ENCODE measurements at places on chromosomes 7 and 10.
A peak's percentile ranks its signal among the peaks of the same experiment; 100 is the strongest.

DNA sequence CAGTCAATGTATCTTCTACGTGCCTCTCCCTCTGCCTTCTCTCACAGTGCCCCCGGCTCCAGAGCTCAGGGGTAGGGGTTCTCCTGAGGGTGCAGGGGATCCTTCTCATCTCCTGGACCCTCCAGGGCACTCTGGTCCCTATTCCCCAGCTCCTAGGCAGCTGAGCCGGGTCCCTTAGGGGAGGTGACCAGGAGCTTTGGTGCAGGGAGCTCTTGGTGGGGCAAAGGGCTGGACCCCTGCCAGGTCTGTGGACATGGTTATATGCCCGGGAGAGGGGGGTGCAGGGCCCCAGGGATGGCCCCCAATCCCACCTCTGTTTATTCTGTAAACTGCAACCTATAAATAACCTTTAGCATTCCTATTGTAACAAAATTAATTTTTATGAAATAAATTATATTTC, 16.6 kb upstream of the SLC29A3 start:
- no peak for DNase-seq

- peak; percentile 64 for DNase-seq
Observed at GRCh38 chr10:126041804-126042231, 145.5 kb downstream of the FANK1 start.

DNA sequence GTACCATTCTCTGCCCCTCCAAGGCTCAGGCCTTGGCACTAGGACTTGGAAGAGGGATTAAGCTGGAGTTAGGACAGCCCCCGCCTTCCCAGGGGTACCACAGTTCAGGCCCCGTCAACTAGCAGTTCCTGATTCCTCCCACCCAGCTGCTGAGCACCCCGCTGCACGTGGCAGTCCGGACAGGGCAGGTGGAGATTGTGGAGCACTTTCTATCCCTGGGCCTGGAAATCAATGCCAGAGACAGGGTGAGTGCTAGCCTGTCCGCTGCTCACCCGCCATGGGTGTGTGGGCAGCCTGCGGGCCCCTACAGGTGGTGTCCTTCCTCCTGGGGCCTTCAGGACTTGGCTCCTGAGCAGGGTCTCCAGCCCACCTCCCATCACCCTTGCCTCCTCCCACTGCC, 2.0 kb upstream of the HOGA1 start:
- no peak for DNase-seq

DNA sequence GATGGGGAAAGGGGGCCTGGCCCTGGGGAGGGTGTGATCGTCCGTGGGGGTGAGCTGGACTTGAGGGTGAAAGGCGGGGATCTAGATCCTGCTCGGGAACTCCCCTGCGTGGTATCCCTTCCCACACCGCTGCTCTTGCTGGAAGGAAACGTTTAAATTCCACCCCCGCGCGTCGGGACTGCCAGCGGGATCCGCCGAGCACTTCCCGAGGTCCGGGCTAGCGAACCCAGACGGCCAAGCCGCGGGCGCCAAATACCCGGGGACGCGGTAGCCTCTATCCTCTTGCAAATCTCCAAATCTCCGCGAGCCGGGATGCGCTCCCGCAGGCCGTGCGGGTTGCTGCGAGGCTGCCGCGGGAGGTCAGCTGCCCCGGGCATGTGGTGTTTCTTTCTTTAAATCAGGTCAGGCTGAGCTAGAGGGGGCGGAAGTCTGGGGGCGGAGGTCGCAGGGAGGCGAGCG, 904 bp downstream of the NPTX2 start:
- DNase-seq = no peak

GRCh38 chr7:102186306-102186705, 100.4 kb upstream of the SH2B2 start:
- no peak for DNase-seq

DNA sequence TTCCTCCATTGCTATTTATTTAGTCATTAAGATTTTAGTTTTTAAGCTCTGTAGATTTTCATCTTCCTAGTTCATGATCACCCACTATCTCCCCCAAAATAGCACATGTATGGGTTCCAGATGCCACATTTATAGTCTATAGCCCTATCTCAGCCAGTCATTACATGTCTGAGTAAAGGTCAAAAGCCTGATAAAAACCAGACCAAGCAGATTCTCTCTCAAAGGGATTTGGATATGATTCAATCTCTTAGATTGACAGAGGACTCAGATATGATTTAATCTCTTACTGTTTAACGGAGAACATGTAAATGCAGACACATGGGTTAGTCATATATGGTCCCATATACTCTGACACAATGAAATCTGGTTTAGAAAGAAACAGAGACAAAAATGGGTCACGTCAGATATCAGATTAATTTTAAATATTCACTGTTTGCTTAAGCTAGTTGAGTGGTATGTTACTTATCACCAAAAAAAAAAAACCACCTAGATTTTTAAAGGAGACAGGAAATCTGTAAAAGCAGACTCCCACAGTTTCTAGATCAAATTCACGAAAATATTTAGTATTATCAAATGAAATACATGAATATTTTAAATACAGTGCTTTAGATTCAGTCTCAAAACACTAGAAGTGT, 107.0 kb upstream of the LRRN3 start:
- no peak for DNase-seq
